AG08396 (cell line): ENCODE measurements at places on chromosomes 2 and 18.

DNA sequence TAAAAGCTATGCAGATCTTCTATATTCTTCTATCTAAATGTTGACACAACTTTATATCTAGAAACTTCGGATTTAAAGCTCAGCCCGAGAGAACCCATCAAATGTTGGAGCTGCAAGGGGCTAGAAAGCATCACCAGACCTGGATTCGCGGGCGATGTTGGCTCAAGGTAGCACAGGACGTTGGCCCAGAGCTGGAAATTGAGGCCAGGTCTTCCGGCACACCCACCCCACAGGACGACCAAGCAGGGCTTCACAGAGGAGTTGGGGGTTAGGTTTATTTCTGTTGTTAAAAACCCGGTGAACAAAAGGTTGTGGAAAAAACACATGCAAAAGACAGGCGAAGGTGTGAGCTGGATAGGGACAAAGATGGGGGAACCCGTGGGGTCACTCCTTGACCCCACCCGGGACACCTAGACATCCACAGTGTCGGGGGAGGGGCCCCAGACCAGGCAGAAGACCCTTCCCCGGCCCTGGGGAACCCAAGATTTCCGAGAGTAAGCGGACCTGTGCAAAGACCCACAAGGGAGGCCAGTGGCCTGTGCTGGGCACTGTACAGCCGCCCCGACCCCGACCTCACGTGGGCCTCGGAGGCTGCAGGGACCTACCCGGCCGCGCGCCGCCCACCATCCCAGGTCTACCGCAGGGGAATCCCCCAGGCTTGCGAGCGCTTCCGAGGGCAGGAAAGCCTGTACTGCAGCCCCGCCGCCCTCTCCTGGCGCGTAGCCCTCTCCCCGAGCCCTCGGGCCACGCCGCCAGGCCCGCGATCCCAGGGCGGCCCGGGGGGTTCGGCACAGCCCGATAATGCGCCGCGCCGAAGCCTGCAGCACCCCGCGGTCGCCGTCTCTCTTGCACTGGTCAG, 1.8 kb upstream of the AGBL5 start:
- DNase-seq = no peak

GRCh38 chr18:62784966-62785413, 69.6 kb downstream of the PHLPP1 start:
- DNase-seq = no peak

- peak; percentile 29 for DNase-seq
These were observed 557 bp upstream of the GREB1L start for GRCh38 chr18:21241301-21242048.

DNA sequence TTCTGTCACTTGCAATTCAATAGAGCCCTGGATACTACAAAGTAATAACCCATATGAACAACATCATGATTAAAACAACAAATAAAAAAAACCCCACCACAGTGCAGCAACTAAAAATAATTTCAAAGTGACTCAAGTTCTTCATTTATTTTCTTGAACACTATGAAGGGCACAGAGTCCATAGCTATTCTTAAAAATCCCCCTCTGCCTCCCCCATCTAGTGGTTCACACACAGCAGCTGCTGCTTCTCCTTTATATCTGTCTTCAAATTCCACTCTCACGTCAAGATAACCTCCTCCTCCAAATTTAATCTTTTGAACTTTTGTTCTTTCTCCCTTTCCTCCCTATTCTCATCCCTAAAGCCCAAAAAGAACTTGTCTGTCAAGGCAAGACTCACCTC, 591.3 kb downstream of the ZEB2 start:
- DNase-seq = no peak
